Fibroblast of skin of abdomen (primary cell): ENCODE measurements at places on chromosomes 6 and 20.

DNA sequence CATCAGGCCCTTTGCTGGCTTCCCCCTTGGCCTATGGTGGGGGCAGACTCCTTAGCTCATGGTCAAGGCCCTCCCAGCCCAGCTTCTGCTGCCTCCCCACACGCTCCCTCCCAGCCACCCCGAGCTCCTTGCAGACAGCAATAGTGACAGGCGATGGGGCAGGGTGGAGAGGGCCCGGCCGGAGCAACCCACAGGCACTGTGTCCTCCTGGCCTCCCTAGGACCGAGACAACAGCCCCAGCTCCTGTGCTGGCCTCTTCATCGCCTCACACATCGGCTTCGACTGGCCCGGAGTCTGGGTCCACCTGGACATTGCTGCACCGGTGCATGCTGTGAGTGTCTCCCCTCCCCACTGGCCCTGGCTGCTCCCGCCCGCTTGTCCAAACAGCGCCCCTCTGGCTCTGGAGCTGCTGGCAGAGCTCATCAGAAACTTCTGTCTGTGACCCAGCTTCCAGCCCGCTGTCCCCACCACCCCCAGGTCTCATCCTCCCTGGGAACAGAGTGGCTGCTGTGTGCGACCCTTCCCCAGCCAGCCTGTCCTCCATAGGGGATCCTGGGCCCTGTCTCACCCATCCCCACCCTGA is 21.8 kb downstream of the NPEPL1 start:
- no peak for DNase-seq

- peak; percentile 93 for DNase-seq
Observed at GRCh38 chr6:161228921-161229591, 44.8 kb downstream of the AGPAT4 start.

- DNase-seq: peak; percentile 33
Observed at GRCh38 chr6:158058171-158058651, 76.5 kb downstream of the SYNJ2 start.

- DNase-seq: no peak
Observed at GRCh38 chr6:163888030-163888819, 473.7 kb downstream of the QKI start.

DNA sequence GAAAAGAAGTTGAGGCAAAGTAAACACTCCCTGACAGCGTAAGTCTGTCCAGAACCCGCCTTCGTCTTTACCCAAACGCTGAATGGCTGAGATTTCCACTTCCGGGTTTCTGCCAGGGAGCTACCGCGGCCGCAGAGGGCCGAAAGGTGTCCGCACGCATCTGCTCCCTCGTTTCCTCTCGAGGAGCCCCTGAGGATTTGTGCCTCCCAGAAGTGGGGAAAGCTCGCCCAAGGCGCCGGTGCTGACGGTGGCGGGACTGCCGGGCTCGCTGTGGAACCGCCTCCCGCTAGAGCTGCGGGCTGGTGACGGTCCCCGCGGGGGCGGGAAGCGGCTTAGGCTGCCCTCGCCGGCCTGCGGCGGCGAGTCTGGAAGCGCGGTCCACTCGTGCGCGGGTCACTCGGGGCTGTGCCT is 1760.2 kb upstream of the DEFB115 start:
- DNase-seq: peak; percentile 20

DNA sequence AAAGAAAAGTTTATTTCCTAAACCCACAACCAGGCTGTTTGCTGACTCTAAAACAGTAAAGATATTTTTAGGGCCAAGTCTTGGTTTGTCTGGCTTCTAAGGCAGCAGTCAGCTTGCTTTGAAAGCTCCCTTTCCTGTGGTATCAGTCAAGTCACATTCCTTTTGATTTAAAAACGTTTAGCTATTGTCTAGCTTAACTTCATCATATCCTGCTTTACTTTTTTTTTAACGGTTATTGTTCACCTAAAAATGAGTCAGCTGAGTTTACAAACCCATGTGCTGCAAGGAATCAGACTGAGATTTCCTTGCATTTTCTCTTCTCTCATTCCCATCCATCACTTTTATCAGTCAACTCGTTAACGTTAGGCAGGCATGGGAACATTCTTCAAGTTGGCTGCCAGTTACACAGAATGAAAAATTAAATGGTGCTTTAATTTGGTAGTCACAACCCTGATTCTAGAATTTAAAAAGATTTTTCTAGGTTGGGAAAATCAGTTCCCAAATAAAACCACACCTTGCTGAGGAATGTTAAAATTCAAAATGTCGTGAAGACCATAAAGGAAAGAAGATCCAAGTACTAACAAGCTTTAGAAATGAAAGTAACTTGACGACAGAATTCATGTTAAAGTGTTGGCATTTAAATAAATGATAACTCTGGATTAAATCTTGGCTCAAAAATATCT is 45.9 kb downstream of the ELOVL5 start:
- DNase-seq: peak; percentile 90

DNA sequence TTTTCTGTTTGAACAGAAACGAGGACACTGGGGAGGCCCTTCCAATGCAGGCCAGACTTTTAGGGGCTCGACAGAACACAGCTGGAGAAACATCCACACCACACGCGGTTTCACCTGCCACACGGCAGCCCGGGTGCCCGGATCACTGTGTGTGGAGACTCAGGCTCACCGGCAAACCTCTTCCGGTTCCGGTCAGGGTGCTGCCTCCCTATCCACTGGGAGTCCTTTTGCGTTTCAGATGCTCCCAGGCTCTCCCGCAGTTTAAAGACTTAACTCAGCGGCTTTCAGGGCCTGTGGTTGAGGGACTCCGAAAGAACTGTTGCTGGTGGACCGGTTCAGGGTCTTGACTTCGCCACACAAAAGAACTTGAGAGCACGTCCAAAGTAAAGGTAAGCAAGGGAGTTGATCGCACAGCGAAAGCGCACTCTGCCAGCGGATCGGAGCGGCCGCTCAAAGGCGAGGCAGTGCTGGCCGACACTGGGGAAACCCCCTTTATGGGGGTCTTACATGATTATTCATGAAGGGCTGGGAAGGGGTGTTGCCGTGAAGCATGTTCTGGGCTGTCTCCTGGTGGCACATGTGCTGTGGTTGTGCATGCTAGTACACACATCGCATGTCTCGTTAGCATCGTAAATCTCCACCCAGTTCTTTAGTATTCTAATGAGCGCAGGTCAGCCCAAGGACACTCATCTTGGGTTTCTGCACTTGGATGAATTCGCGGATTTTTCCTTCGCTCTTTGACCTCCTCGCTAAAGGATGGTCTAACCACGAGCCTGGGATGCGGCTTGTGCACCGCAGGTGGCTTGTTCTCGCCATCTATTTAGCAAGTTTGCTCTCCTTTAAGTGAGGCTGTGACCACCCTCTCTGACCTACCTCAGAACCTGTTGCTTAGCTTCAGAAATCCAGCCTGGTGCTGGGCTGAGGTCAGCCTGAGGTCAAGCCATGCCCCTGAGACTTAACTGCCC is 180.3 kb downstream of the CDH26 start:
- DNase-seq: peak; percentile 8

- no peak for DNase-seq
Observed at GRCh38 chr20:50049442-50050026, 63.4 kb downstream of the UBE2V1 start.

DNA sequence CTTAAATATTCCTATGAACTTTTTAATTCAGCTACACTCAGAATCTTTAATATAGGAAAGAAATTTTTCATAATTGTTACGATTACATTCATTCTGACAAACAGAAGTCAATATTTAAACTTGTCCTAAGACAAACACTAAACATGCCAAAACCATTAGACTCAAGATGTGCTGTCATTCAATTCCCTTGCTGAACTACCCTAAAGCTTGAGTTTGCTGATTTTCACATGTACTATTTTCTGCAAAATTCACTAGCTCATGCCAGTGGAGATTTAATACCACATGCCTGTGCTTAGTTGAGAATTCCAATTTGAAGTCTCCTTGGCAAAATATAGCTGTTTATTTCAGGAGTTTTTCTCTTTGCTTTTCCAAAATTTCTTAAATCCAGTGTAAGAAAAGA is 448.0 kb downstream of the COL12A1 start:
- DNase-seq: no peak

- DNase-seq: no peak
Observed at GRCh38 chr6:154583546-154584188, 73.2 kb upstream of the CNKSR3 start.
